ENCODE measurements at places on chromosomes 3 and 15. TPM values are rescaled to one million over a fixed set of nuclear protein-coding genes. Genes with fewer than 3 reads are reported as not detected.

PDZRN3 gene
- 2.0 TPM for total RNA-seq

- DNase-seq: no peak
Observed at GRCh38 chr3:38623539-38623938, 25.9 kb downstream of the SCN5A start.

SPRED1 gene
- 47.7 TPM for total RNA-seq

DNA sequence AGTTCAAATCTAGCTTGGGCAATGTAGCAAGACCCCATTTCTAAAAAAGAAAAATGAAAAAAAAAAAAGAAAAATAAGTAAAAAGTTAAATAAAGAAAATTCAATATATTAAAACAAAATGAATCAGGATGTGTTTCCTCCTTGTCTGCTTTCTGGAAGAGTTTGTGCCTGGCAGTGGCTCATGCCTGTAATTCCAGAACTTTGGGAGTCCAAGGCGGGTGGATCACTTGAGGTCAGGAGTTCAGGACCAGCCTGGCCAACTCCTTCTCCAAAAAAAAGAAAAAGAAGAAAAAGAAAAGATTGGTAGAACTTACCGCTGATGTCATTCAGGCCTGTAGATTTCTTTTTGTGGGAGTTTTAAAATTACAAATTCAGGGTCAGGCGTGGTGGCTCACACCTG is 36.8 kb downstream of the DAG1 start:
- DNase-seq: no peak

DNA sequence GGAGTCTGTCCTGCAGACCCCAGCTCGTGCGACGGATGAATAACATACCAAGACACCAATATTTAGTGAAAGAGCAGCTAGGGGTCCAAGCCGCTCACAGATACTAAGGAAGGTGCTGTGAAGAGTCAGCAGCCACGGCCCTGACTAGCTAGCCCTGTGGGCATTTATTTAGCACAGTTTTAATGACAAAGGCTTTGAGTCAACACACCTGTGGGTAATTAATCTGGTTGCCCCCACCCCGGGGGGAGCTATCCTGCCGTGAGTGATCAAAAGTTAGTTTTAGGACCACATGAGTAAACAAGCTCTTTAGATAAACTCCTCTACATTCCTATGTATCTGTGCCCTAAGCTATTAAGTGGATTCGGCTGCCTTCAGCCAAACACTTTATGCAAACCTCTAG is 18.7 kb downstream of the CAPN3 start:
- no peak for DNase-seq

NEO1 gene
- 23.3 TPM for total RNA-seq

DNA sequence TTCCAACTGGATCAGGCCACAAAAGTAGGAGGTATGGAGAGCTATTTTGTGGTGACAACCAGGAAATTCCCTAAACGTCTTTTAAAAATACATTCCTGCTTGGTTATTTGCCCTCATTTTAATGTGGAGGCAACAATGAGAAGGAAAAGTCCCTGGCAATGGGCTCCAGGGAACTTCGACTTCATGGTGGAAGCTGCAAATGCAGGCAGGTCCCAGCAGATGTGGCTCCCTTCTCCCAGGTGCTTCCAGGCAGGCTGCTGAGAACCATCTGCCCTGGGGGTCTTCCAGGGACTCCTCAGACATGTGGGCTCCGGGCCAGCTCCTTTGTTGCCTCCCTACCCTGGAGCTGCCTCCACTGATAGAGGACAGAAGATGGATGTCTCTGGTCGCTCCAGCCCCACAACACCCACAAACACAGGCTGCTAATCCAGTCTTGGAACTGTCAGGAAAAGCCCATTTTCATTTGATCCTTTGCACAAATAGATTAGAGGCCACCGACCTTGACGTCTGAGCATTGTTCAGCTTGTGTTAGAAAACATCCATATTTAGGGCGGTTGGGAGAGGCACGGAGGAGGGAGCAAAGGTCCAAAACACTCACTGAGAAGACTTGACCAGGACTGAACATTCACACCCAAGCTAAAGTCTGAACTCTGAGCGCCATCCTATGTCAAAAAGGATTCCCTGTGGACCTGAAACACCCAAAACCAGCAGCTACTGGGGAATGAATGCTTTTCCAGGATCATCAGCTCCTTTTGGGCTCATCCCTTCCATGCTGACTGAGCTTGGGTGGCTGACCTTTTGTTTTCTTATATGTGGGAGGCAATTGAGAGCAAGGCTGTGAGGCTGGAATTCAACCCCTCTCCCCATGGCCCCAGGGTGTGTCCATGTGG is 30.2 kb upstream of the SLCO2A1 start:
- no peak for DNase-seq

MKRN3 gene
- total RNA-seq: 1.3 TPM

CCR3 gene
- 0.19 TPM for total RNA-seq

DNA sequence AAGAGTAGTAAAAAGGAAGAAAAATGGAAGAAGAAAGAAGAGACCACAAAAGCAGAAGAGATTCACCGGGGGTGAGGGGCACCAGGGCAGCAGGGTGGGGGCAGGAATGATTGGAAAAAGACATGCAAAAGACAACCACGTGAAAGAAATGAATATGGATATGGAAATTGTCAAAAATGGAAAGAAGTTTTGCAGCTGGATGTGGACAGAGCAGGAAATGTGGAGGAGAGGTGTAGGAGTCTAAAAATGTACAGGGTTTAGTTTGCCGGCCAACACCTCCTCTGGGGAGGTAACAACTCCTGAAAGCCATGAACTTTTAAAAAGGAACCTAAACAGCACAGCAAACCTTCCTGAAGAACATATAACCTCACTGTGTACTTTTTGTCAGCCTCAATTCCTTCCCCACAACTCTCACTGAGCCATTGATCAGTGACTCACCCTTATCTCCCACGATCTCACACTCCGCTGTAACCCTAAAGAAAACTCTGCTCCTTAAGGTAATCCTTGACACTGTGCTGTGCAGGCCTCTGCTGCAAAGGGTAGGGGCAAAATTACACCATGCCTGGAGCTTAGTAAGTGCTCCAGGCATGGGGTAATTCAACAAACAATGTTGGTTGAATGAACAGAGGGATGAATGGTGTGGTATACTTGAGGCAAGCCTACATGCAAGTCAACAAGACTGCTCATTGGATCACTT is 100.2 kb upstream of the BOC start:
- DNase-seq: peak; percentile 65

IFT122 gene
- total RNA-seq: 17.2 TPM

RLBP1 gene
- total RNA-seq: 0.17 TPM

GRCh38 chr3:113086560-113087461 is 96.0 kb downstream of the GTPBP8 start:
- DNase-seq: no peak

- peak; percentile 13 for DNase-seq
Observed at GRCh38 chr3:154214306-154214705, 93.1 kb downstream of the ARHGEF26 start.

LIPC gene
- total RNA-seq: not detected

ISLR gene
- 0.50 TPM for total RNA-seq

- DNase-seq: peak; percentile 31
Observed at GRCh38 chr15:62957130-62957529, 85.4 kb upstream of the TPM1 start.

- no peak for DNase-seq
Observed at GRCh38 chr3:67630666-67631362, 23.6 kb downstream of the SUCLG2 start.

DNA sequence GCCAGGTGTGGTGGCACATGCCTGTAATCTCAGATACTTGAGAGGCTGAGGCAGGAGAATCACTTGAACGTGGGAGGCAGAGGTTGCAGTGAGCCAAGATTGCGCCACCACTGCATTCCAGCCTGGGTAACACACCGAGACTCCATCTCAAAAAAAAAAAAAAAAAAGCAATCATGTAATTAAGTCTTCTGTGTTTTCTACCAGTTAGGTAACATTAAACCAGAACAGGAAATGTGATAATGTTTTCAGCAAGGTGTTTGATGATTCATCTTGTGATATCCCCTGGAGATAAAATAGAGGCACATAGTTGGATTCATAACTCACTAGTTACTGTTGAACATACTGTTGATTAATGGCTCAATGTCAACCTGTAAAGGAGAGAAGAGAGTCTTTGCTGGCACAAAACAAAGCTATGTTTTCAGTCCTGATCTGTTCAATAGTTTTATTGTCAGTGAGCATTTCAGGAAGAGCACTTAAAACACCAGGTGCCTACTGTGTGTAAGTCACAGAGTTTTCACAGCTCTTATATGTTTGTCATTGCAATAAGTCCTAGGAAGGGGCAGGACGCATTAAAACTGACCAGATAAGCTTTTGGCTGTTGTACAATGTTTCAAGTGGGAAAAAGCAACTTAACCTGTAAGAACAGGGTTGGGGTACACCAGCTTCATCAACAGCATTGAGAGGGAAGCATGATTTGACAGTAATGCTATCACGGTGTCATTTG is 19.5 kb downstream of the DNAJB11 start:
- DNase-seq: peak; percentile 94

DNA sequence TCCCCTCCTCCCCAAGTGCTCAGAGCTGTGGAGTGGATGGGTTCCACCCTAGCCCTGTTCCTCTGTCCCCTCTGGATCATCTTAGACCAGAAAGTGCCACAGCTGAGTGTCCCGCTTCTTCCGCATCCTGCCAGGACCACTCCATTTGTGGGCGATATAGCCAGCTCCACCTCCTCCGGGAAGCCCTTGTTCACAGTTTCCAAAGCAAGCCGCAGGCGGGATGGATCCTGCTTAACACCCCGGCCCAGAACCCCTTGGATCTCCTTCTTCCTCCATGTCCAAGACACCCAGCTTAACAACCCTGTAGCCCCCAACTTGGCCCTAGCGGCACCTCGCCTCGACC is 490 bp upstream of the ALAS1 start:
- no peak for DNase-seq

GRCh38 chr15:41862515-41863116 is 24.0 kb downstream of the PLA2G4B start:
- DNase-seq: no peak

GRCh38 chr3:13513051-13513912 is 33.2 kb downstream of the HDAC11 start:
- no peak for DNase-seq

MAGEF1 gene
- 19.0 TPM for total RNA-seq

GRCh38 chr3:13487403-13487802 is 7.3 kb downstream of the HDAC11 start:
- DNase-seq: no peak

DNA sequence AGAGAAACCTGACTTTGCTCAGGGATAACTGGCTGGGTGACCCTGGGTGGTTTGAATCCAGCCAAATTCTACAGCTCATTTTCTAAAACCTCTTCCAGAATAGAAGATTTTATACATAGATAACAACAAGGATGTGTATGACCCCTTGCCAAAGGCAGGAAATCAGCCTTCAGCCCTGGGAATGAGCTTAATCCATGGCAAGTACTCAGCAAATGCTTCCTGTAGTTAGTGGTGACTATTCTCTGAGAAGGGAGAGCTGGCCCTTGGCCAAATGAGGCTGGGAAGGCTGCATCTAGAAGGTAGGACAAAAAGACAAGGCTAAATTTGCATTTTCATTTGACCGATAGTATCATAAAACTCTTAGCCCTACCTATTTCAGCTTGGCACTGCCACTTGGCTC is 4.6 kb upstream of the HACD3 start:
- peak; percentile 10 for DNase-seq

DNA sequence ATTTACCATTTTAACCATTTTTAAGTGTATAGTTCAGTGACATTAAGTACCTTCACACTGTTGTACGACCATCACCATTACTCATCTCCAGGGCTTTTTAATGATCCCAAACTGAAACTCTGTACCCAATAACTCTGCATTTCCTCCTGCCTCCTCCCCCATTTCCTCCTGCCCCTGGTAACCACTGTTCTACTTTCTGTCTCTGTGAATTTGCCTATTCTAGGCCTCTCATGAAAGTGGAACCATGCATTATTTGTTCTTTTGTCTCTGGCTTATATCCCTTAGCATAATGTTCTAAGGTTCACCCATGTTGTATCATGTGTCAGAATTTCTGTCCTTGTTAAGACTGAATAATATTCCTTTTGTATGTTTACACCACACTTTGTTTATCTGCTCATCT is 154.2 kb downstream of the MECOM start:
- DNase-seq: no peak

DNA sequence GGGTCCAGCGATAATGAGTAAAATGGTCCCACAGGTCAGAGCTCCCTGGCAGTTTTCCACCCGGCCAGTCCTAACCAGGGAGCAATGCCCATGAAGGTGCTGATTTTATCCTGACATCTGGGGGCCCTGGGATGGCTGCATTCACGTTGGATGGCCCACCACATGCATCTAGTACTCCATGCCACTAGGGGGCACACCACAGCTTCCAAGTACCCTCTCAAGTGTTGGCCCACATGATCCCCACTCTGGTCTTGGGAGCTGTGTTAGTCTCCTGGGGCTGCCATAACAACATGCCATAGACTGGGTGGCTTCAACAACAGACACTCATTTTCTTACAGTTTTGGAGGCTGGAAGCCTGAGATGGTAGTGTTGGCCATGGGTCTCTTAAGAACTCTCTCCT is 225.5 kb downstream of the SLCO3A1 start:
- no peak for DNase-seq

- DNase-seq: peak; percentile 61
Observed at GRCh38 chr3:45665101-45665572, 24.1 kb upstream of the SACM1L start.

SI gene
- total RNA-seq: not detected

DNA sequence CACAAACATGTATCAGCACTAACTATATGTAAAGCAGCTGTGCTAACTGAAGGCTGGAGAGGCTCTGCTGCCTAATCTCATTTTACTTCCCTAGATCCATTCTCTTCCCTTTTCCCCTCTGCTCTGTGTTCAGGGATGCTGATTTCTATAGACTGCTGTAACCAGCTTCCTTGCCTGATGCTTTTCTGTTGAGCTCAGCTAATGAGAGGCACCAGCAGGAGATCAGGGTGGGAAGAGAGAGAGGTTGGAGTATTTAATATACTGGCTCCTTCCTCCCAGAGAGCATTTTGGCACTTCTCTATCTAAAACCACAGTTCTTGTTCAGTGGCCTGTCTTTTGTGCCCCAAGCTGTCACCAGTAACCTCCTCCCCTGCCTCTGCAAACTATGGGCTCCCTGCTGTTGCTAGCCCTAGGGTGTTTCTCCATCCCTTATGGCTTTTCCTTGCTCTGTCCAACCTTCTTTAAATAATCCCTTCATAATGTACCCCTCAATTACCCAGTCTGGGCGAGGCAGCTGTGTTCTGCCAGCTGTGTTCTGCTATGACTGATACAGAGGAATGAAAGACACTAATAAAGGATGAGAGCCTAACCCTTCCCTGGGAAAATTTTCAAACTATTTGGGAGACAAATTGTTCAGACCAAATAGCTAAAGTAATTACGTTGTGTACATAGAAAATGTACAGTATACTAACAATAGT is 69.5 kb downstream of the CADPS start:
- DNase-seq: no peak

DNA sequence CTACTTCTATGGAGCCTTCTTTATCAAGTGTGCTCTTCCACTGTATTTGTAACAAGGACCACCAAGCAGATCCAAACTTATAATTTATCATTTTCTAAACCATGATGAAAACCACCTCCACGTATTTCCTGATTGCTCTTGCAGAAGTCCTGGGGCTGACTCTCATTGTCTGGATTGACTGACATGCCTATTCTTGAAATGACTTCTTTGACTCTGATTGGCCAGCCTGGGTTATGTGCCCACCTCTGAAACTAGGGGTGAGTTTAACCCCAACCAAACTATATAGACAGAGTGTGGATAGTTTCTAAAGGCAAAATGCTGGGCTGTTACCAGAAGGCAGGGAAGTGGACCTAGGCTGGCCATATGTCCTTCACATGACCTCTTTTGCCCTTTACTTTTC is 12.7 kb downstream of the TMPRSS7 start:
- no peak for DNase-seq
